Mammary epithelial cell (primary cell): ENCODE measurements at places on chromosomes 1 and 21.

DNA sequence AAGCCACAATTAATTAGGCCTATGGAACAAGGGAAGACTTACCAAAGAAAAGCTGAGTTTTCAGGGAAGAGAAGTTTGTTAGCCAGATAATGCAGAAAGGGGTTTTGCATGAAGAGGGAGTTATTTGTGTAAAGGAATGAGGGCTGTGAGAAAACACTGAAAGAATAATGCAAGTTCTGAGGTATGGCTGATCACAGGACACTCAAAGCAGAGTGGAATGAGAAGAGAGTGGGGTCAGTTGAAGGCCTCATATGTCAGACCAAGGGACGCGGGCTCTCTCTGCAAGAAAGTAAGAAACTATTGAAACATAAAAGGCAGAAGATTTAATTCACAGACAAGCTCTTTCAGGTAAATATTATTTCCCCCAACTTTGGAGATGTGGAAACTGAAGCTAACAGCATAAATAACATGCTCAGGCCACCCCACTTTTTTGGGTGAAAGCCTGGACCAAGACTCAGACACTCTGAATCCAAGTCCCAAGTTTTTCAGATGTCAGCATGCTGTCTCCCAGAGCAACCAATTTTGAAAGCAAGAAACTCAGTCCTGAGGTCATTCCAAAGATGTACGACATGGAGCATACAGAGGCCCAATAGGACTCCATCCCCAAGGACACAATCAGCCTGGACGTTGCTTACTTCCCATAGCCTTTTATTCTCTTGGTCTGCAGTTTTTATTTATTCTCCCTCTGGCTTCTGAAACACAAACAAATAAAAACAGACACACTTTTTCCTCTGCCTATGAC lies 47.3 kb upstream of the FGGY start:
- DNase-seq: no peak

DNA sequence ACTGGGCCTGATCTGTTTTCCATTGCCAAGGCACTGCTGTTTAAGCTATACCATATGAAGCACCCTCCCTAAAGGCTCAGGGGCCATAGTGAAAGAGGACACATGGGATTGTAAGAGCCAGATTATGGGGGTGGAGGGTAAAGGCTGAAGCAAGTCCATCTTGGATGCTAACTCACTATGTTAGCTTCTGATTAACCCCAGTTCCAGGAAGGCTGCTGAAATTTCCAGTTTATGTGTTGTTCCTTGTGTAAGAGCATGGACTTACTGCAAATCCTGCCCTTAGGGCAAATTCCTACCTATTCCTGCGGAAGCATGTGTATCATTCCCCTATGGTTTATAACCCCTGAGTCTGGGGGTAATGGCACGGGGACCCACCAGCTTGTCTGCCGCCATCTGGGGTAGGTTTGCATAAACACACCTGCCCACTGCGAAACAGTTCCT lies 91.8 kb upstream of the SERBP1 start:
- DNase-seq: no peak

DNA sequence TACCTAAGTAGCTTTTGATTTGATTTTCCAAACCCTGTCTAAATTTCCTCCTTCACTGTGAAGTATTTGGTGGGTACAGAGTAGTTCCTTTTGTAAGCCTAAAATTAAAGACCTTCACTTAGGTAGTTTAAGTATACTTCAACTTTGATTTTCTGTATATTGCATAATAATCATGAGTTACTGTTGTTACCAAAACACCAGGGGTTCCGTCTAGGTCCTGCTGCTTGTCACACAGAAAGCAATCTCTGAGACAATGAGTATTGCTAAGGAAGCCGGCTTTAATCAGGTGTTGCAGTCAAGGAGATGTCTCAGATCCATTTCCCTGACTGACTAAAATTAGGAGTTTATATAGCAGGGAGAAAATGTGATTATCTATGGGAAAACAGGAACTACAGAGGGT lies 15.3 kb downstream of the RPS6KC1 start:
- no peak for DNase-seq

DNA sequence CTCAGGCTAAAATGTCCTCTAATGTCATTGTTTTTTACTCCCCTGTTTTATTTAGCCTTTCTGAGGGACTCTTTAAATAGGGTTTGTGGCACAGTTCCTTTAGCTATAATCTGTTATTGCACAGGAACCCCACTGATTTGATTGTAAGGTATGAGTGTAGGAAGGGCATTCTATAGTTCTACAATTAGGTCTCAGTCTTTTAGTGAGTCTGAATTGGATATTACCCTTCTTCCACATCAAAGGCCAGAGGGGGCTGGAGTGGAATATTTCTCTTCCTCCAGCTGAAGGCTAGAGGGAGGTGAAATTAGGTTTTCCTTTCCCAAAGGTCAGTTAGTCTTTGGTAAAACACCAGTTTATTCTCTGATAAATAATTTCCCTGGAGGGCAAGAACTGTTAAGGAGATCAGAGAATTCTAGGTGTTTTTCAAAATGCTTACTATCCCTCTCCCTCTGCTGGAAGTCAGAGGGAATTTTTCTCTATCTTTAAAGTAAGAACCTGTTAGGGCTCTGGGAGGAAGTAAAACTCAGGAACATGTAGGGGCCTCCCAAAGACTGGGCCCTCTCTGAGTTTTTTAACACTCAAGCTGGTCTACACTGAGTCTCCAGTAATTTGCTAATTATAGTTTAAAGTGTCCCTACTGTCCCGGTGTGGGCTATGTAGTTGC lies 176.3 kb upstream of the ZNHIT6 start:
- no peak for DNase-seq

GRCh38 chr1:219060798-219061197 lies 112.9 kb upstream of the LYPLAL1 start:
- no peak for DNase-seq

- DNase-seq: no peak
Measured at GRCh38 chr21:38284216-38284615, 27.4 kb downstream of the KCNJ15 start.

DNA sequence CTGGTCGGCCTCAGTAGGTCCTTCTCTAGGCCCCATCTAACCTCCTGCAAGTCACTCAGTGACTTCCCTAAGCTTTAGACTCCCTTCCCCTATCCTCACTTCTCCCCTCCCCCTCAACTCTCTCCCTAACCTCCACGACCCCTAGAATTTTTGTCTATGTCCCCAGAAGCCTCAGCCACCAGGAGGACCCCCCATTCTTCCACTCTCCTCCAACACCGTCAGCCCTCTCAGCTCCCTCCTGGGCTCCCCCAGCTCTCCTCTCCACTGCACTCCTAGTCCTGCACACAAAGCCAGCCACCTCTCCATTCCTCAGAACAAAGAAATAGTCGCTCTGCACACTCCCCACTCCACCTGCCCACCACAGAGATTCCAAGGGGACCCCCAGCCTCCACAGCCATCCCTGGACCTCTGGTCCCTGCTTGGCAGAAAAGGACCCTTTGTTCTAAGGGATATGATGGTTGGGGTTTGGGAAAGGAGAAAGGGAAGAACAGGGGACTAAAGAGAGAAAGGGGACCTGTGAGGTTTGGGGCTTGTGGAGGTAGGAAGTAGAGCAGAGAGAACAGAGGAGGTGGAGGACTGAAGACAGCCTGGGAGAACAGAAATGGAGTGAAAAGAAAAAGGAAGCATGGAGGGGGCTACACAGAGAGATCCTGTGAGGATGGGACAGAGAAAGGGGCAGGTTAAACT lies 2.8 kb downstream of the ARHGEF2 start:
- DNase-seq: no peak

GRCh38 chr1:210293171-210293607 lies 35.5 kb upstream of the HHAT start:
- DNase-seq: no peak

DNA sequence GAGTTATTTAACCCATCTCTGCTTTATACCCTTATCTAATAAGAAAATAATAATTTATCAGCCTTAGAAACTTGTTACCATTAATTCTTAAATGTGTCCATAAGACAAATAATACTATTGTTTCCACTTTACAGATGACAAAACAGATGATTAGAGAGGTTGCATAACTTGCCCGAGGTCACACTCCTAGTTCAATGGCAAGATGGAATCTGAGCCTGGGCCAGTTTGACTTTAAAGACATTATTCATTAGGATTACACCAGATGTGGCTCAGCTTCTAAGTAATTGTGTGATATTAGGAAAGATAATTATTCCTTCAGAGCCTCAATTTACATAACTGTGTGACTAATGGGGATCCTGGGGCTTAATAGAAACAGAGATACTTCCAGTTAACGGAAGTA lies 42.3 kb upstream of the KCNK2 start:
- no peak for DNase-seq

GRCh38 chr1:108669679-108670078 lies 8.8 kb upstream of the HENMT1 start:
- DNase-seq: no peak

DNA sequence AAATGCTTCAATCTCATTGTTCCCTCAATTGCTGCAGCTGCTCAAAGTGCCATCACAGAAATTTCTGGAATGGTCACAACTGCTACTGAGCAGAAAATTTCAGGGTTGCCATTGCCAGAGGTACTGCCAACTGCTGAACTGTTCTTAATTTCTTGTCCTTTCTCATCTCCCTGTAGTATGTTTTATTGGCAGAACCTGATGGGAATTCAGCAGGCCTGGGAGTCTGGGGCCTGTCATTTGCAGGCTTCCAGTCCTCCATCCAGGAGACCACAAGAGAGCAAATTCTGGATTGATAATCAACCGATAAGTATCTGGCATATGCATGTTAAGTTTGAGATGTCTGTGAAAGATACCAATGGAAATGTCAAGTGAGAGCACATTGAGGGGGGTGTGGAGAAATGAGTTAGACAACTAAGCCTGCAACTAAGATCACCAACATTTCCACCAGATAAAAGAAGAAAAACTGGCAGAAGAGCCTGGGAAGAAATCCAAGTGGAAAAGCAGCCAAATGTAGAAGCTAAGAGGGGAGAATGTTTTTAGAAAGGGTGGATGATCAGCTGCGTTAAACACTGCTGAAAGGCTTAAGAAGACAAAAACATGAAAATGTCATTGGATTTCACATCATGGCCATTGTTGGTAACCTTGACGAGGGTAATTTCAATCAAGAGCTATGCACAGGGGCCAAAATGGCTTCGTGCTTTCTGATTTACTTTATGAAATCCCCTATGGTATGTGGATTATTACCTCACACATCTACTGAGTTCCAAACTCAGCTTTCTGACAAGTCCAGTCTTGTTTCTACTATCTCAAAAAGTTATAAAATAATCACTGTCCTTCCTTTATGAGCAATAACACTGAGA lies 648.1 kb downstream of the PLPP3 start:
- peak; percentile 38 for DNase-seq

DNA sequence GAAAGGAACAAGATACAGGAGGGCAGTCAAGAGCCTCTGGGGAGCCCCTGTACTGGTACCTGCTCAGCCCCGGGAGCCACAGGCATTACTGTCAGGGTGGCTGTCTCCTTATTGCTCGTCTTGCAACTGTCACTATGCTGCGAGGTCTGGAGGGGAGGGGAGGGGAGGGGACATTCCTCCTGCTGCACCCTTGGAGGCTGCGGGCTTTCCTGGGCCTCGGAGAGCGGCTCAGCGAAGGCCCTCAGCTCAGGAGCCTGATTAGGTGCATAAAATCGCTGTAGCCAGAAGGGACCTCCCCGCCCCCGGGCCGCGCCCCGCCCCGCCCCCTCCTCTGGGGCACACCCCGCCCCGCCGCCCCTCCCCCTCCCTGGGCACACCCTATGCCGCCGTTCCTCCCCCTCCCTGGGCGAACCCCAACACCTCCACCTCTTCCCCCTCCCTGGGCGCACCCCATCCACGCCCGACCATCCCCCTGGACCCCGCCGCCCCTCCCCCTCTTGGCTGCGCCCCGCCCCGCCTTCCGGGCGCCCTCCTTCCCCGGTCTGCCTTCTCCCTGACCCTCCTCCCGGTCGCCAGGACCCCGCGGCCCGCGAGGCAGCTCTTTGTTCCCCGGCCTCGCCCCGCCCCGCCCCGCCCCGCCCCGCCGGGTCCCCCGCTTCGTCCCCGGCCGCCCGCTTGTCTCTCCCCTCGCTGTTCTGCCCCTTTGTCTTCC lies 35.5 kb downstream of the CACHD1 start:
- no peak for DNase-seq

DNA sequence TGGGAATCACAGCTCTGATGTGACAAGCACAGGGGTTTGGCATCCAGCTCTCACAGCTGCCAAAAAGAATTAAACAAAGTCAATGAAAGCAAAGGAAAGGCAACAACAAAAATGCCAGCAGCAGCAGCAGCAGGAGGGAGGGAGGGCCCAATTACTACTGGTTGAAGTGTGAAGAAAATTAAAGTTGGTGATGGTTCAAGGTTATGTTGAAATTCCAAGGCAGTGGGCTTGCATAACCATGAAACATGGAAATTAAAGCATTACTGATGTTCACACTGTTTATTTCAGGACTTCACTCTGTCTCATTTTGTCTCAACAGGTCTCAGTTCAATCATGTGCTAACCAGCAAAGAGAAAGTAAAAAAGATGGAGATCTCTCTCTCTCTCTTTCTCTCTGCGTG lies 220.3 kb upstream of the LYPLAL1 start:
- DNase-seq: no peak

- peak; percentile 51 for DNase-seq
Measured at GRCh38 chr1:233328142-233328921, 808 bp downstream of the MAP3K21 start.

DNA sequence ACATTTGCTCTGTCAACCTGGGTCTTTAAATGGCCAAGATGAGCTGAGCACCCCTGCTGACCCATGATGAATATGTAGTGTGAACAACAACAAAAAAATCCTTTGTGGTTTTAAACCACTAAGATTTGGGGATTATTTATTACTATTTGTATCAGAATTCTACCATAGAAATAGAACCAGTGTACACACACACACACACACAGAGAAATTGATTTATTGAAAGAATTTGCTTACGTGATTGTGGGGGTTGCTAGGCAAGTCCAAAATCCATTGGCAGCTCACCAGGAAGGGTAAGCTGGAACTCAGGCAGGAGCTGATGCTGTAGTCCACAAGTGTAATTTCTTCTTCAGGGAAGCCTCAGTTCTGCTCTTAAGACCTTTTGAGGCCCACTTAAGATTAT lies 82.5 kb upstream of the MAP1LC3C start:
- no peak for DNase-seq

- peak; percentile 92 for DNase-seq
Measured at GRCh38 chr1:99544328-99544727, 101.6 kb upstream of the PALMD start.

- DNase-seq: peak; percentile 95
Measured at GRCh38 chr1:161481624-161482392, 23.4 kb upstream of the FCGR2A start.

GRCh38 chr21:37994211-37994610 lies 78.0 kb upstream of the KCNJ6 start:
- no peak for DNase-seq

DNA sequence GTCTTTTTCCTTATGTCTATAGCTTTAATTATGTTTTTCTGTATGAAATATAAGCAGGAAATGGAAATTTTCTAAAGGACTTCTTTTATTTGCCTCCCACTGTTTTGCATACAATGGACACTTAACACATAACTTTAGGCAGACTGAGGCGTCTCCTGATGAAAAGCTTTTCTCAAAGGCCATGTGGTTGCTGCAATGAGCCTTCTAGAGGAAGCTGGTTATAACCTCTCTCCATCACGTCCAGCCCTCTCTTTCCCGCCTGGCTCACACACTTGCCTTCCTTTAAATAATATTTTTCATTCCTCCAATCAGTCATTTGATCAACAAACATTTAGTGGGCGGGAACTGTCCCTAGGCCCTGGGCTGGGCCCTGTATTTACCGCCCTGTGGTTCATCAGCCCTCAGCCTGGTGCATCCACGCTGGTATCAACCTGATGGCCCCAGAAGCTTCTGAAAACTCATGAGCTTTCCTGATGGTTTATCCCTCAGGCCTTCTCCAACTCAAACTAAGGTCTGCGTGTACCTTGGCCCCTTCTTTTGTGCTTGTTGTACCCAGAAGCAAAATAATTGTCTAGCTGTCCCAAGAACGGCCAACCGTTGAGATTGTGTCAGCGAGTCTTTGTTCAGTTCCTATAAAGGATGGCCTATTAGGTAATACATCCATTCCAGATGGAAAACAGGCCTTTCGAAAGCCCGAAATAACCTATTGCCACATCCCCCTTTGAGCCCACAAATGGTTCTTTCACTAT lies 75.3 kb upstream of the LYST start:
- no peak for DNase-seq
